ENCODE measurements at places on chromosomes 2 and 18.

DNA sequence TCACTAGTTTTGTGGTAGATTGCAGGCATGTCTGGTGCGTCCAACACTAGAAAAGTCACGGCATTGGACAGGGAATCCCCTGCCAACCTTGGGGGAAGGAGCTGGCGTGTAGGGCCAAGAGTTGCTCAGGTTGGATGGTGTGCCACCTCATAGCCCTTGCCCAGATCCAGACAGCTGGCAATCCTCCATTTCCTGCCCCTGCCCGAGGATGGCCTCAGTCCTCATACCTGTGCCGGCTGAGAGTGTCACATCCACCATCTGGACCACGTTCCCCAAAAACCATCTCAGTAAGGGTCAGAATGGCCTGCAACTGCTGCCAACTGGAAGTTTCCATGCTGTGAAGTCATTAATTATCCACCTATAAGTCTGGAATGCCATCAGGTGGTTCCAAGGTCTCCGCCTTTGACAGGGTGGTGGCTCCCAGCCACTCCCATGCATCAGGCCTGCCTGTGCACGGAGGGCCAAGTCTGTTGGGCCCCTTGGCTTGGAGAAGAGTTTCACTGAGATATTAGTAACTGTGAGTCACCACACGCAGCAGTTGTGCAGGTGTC is 55.0 kb downstream of the IMPA2 start:
- DNase-seq: no peak

GRCh38 chr2:167005096-167005495 is 116.8 kb downstream of the XIRP2 start:
- no peak for DNase-seq

DNA sequence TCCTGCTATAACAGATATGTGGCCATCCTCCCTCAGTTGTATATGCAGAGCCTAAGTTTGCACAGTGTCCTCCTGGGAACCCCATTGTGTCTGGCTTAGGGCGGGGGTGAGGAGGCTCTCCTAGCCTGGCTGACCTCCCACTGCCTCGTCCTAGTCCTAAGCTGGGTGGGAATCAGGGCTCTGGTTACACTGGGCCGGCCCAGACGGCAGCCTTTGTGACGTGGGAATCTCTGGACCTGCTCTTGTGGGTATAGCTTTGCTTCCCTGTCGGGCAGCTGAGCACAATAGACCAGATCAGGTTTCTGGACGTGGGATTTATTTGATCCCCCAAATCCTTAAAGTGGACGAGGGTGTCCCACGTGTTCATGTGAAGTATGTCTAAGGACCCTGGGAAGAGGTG is 2.9 kb downstream of the ACKR3 start:
- DNase-seq: no peak

DNA sequence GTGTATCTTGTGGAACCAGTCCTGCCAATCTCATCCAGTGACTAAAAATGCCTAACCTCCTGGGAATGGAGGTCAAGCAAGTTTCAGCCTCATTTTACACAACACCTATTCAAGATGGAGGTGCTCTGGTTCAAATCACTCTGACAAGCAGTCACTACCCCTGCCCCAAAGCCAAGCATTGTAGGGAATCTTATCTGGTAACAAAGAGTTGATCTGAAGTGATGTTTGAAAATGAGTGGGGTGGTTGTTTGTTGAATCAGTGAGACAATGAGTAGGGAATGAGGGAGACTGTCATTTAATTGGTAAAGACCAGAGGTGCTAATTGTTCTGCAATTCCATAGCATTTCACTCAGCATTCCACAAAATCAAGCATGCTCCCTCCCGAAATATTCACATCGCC is 132.0 kb downstream of the RND3 start:
- DNase-seq: no peak

DNA sequence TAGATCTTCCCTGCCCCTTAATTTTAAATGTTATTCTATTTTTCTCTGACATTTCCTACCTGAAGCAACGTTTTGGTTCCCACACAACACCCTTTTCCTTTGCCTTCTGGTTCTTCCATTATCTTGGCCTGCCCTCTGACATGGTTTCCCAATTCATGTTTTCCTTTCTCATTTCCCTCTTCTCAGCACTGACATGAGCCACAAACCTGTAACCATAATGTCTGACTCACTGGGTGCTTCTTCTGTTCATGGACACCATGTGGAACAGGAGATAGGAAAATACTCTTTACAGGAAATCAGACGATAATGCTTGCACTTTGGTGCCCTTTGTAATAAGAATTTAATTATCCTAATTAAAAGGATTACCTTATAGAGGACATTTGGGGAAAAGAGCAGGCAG is 142.0 kb downstream of the ZEB2 start:
- no peak for DNase-seq

DNA sequence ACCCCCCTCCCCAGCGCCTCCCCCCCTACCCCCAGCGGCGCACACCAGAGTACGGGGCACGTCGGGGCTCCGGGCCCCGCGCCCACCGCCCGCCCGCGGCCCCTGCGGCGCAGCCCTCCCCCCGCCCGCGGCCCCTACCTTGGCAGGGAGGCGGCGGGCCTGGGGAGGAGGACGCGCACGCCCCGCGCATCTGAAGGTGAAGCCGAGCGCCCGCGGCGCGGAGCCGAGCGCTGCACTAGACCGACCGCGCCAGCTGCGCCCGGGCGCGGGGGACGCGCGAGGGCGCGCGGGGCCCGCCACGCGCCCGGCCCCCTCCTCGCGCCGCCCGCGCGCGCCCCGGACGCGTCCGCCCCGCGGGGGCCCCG is at the start of gene ZNF516:
Gene ZNF516, minus strand, starts transcription at position 237 of the 365 bp plus-strand sequence. CDS start 52,188 bp downstream, outside the sequence.
- DNase-seq: no peak

GRCh38 chr2:179528576-179529069 is 264.0 kb upstream of the SESTD1 start:
- DNase-seq: no peak

GRCh38 chr18:25561918-25562317 is 210.0 kb upstream of the ZNF521 start:
- DNase-seq: no peak

GRCh38 chr18:57856128-57856527 is 53.0 kb upstream of the ATP8B1 start:
- no peak for DNase-seq

DNA sequence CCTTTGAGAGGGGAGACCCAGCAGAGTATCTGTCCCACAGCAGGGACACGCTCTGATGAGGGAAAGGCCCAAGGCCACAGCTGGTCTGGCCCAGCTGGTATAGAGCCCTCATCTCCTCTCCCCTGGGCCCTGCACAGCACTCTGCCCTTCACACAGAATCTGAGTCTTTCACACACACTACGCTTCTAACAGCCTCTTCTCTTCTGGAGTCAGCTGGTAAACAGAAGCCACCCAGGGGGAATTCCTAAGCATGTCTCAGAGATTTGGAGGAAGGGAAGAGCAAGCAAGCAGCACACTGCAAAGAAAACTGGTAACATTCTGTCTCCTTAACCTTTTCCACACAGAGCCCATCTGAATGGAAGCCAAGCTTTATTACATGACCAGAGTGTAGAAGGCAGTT is 121.1 kb upstream of the ACAA2 start:
- no peak for DNase-seq

- DNase-seq: no peak
These were observed 32.6 kb downstream of the MRPL35 start for GRCh38 chr2:86231680-86232372.

GRCh38 chr2:75801234-75801982 is 90.7 kb upstream of the GCFC2 start:
- no peak for DNase-seq

GRCh38 chr2:171531836-171532450 is 9.7 kb downstream of the CYBRD1 start:
- DNase-seq: no peak

DNA sequence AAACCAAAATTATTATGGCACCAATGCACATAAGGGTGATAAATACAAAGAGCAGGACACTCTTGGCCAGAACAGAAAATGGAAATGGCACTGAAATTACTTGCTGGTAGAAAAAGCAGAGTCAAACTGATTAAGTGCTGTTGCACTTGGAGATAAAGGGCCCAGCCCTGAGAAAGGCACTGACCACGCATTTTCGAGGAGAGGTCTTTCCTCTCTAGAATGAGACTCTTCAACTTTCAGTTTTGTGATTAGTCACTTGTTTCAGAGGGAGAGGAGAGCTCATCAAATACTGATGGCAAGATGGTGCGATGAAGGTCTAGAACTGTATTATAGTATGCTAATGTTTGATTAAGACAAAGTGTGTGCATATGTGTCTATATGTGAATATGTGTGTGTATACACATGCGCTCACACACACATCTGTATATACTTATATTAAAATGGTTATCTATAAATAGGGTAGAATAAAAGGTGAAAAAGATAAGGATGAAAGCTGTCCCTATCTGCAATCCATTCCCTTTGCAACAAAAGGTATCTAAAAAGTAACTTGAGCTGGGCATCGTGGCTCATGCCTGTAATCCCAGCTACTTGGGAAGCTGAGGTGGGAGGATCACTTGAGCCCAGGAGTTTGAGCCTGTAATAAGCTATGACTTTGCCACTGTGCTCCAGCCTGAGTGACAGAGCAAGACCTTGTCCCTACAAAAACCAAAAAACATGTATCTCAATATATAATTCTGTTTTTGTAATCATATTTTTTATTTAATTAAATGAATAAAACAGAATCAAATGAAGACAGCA is 48.8 kb upstream of the ZDBF2 start:
- DNase-seq: no peak

GRCh38 chr2:20052861-20053281 is 1.4 kb upstream of the LAPTM4A start:
- DNase-seq: no peak

DNA sequence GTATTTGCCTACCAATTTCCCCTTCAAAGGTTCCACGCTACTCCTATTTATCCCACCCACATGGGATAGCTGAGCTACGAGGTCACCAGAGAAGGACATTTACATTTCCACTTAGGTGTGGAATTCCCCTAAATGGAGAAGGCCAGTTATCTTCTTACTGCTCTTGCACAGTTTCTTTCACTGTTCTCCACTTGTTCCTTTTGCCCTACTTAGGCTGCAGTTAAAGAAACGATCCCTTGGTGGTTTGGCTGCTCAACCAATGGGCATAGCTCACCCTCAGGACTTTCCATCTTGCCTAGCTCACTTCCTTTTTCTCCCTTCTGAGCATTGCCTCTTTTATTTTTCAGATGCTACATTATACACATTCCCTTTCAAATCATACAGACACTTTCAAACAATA is 11.2 kb upstream of the NABP1 start:
- no peak for DNase-seq

DNA sequence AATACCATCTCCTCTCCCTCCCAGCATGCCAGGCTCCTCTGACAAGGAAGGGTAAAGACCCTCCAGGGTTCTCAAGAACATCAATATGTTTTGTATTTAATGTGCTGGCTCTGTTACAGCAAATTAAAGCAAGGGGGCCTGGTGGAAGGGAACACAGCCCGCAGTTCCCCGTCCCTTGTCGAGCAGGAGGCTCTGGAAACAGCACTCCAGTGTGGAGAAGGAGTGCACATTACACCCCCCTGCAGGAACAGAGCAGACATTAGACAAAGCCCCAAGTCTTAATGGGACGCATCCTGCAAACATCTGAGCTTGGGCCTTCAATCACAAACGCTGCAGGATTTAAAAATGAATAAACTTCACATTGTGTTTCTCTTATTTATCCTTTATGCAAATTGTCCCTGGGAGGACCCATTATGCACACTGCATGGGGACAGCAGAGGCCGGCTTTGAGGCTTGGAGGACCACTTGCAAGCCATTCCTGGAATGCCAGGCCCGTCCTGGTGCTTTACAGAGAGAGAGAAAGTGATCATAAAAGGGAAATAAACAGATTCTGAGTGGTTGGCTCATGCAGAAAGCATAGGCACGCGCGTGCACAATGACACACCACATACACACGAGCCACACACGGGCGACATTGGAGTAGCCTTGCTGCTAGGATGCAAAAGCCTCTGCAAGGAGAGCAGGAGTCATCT is 328.7 kb downstream of the SMAD2 start:
- no peak for DNase-seq

- DNase-seq: no peak
These were observed 8.5 kb downstream of the PLA2R1 start for GRCh38 chr2:160053946-160054345.

GRCh38 chr2:150376553-150377335 is 110.7 kb downstream of the RND3 start:
- DNase-seq: no peak

Measured in activated CD4-positive, alpha-beta T cell treated with anti-CD3 and anti-CD28 coated beads, Interleukin-2, amount 50 U/mL, for 4 hours (primary cell).